GM23248 (cell line): ENCODE measurements at places on chromosomes 3 and 15.

DNA sequence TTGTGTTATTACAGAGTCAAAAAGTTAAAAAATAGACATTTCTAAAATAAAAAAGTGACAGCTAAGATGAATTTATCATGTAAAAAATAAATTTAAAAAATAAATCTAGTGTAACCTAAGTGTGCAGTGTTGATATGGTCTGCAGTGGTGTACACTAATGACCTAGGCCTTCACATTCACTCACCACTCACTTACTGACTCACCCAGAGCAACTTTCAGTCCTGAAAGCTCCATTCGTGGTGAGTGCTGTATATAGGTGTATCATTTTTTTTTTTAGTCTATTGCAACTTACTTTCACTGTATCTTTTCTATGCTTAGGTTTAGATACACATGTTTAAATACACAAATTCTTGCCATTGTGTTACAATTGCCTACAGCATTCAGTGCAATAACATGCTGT is 459.4 kb upstream of the ROBO1 start:
- DNase-seq = no peak

DNA sequence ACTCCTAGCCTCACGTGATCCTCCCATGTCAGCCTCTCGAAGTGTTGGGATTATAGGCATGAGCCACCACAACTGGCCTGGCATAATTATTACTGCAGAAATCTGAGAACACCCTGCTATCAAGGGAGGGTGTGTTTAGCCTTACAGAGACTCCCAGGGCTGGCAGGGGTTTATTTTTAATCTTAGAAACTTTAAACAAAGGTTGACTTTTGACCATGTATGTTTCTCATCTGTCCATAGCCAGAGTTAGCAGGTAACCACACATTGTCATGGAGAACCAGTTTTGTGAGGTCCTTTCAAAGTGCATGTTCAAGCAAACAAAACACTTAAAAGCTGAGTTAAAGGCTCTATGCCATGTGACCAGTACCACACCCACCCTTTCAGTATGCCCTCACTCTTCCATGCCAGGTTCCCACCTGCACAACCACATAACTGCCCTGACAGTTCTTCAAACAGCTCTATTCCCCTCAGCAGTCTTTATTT is 11.1 kb downstream of the SIAH2 start:
- DNase-seq = no peak

- no peak for DNase-seq
Observed at GRCh38 chr3:18868911-18869689, 279.2 kb upstream of the KCNH8 start.

DNA sequence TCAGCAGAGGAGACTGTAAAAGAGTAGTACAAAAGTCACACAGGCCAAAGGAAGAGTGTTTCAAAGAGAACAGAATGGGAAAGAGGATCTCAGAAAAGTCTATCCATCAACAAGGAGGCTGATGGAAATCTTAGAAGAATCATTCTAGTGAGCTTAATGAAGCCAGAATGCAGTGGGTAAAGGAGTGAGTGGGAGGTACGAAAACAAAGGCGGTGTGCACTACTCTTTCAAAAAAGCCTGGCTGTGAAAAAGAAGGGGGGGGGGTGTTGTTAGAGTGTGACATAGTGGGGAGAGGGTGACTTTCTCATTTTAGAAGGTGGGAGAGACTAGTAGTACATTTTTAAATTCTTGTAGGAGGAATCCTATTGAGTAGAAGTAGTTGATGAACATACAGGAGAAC is 11.7 kb downstream of the PAQR9 start:
- no peak for DNase-seq

DNA sequence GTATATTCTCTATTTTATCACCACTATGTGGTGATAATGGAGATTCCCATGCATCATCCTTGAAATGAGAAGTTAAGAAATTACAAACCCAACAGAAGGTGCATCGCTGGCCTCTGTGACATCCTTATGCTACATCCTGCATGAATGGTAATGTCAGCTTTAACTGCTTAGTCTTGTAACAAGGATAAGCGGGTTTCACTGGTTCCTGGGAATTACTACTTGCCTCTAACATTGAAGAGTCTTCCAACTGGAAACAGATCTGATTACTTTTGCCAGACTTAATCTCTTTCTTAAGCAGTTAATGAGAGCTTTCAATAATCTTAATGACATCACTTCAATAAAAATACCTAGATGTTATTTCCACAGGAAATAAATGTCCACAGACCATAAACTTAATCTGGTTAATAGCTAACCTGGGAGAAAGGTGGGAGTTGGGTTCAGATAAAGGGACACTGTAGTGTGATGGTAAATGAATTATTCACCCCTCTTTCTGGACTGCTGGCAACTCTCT is 44.0 kb downstream of the FMN1 start:
- DNase-seq = no peak

DNA sequence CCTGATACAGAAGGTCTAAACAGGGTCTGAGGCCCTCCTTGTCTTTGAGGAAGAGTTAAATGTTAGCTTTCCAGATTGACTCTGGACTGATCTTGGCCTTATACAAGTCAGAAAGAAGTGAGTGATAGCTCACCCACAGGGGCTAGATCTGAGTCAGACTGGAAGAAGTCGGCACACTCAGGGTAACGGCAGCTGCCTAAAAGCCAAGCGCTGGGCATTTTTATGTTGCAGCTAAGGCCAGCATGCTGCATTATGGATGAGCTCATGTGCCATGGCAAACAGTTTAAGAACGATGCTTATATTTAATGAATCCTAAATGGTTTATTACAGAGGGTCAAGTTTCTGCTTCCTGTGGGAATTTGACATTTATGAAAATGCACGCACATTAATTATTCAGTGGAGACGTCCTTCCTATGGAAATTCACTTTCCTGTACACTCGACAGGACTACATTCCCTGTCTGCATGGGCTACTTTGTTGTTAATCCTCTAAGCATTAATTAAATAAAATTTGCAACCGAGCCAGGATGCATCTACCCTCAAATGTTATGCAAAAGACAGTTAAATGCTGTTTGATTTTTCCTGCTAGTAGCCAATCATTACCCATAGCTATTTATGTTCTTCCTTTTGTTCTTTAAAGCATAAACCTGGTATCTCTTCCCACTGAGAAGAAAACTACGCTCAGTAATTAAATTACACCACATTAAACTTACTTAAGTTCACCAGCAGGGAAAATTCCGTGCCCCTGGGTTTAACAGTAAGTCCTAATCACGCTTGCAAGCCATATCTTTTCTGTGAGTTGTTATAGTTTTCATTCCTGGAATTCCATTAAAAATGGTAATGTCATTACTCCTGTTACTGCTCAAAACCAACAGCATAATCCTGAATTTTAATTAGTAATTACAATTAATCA is 762.7 kb upstream of the CFAP20DC start:
- no peak for DNase-seq

GRCh38 chr3:185858502-185859225 is 33.8 kb upstream of the IGF2BP2 start:
- DNase-seq = no peak

DNA sequence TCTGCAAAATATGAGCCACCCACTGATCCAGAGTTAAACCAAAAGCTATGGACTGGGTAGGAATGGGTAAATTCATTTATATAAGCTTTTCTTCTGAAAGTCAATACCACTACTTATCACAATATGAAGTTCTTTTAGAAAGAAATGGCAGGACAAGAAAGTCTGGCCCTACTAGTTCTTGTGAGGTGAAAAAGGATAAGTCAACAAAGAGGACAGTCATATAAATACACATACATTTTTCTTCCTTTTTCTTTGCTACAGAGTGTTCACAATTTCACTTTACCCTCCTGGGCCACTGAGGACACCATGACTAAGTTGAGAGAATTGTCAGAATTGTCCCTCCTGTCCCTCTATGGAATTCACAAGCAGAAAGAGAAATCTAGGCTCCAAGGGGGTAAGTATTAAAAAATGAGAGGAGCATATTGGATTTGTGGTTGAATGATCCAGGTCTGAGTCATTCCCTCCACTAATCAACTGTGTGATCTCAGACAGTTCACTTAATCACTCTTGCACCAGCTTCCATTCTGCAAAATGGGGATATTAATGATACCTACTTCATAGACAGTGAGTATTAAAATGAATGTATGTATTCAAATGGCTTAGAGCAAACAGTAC is 27.6 kb downstream of the ACP3 start:
- peak; percentile 71 for DNase-seq

DNA sequence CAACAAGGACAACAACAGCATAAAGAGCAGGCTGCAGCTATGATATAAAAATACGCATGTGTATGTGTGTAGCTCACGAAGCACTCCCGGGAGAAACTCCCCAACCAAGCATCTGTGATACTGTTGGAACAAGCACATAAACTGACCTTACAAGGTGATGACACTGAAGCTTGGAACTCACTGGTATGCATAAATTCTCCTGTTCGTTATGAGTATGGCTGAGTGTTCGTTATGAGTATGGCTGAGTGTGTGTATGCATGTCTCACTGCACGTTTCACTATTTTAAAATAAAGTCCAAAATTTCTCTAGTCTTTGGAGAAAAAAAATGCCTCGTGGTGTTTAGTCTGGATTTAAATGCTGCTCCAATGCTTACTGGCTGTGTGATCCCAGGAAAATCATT is 256.8 kb downstream of the RORA start:
- peak; percentile 95 for DNase-seq

GRCh38 chr3:139302084-139302800 is 41.6 kb upstream of the MRPS22 start:
- peak; percentile 100 for DNase-seq

GRCh38 chr3:66609660-66610561 is 109.1 kb upstream of the LRIG1 start:
- DNase-seq = no peak

GRCh38 chr3:4982773-4983738 is 3.8 kb downstream of the BHLHE40 start:
- peak; percentile 72 for DNase-seq

- DNase-seq = no peak
Observed at GRCh38 chr3:111748132-111748531, 110.9 kb upstream of the PHLDB2 start.

GRCh38 chr15:71679793-71680353 is 130.5 kb upstream of the NR2E3 start:
- DNase-seq = peak; percentile 67

- DNase-seq = peak; percentile 35
Observed at GRCh38 chr15:48794697-48795134, 16.2 kb downstream of the CEP152 start.

- no peak for DNase-seq
Observed at GRCh38 chr3:172115787-172116186, 76.4 kb downstream of the FNDC3B start.

- no peak for DNase-seq
Observed at GRCh38 chr3:22981861-22982260, 221.3 kb upstream of the UBE2E2 start.

DNA sequence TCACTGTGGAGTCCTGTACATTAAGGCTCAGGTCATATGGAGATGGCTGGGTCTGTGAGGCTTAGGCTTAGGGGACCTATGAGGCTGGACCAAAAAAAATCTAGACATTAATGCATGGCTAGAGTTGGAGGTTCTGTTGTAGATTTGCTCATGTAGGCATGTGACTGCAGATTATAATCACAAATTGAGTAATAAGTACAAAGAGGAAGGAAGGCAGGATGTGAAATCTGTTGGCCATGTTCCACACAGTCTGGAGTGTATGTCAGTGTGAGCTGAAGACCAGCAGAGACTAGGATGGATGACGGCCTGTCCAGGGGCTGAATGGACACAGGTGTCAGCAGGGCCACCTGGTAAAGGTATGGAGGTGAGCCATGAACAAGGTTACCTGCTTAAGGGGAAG is at the start of gene ST3GAL6:
TSS of gene ST3GAL6 (plus strand) at position 265 of the 400 bp plus-strand sequence. CDS start 5,101 bp downstream, outside the sequence.
- DNase-seq = no peak

- DNase-seq = peak; percentile 88
Observed at GRCh38 chr15:90388462-90389380, 679 bp downstream of the IQGAP1 start.

DNA sequence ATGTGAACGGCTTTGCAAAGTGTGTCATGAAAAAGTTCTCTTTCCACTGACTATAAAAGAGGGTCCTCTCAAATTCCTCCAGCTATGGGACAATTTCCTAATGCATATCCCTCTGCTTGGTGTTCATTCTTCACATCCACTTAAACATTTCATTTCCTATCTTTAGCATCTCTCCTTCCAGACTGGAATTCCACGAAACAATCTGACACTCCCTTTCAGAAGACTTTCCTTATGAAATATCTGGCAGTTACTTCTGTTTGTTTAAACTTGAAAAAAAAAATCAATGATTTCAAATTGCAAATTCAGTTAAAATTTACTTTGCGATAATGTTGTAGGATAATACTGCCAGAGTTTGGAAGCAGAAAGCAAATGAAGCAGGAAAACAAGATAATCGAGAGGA is 105.8 kb upstream of the SELENOK start:
- DNase-seq = no peak

- no peak for DNase-seq
Observed at GRCh38 chr15:100245487-100245820, 96.3 kb downstream of the ADAMTS17 start.

GRCh38 chr15:71011503-71012155 is 103.6 kb upstream of the THSD4 start:
- DNase-seq = peak; percentile 83

DNA sequence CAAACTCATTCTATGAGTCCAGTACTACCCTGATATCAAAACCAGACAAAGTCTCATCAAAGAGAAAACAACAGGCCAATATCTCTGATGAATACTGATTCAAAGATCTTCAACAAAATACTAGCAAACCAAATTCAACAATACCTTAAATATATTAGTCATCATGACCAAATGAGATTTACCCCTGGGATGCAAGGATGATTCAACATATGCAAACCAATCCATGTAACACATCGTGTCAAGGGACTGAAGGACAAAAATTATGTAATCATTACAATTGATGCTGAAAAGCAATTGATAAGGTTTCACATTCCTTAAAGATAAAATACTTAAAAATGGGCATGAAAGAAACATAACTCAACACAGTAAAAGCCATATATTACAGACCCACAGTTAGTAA is 1476.9 kb downstream of the SI start:
- DNase-seq = no peak

- DNase-seq = no peak
Observed at GRCh38 chr15:97691799-97692198, 268.7 kb upstream of the ARRDC4 start.

DNA sequence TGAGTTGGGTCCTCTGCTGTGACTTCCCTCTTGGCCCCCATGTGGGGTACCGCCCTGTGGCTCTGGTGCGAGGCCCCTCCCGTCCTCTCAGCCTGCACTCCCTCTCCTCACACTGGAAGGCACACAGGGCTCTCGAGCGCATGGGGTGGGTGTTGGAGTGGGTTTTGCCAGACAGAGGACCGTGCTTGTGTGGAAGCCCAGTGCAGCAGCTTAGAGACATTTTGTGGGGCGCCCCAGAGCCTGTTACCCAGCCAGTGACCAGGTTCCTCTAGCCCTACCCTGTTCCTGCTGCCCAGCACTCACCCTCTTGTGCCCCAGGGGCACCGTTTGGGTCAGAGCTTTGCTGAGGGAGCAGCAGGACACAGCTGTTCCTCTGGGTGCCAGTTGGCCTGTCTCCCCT is 9.9 kb downstream of the PLXNA1 start:
- no peak for DNase-seq

DNA sequence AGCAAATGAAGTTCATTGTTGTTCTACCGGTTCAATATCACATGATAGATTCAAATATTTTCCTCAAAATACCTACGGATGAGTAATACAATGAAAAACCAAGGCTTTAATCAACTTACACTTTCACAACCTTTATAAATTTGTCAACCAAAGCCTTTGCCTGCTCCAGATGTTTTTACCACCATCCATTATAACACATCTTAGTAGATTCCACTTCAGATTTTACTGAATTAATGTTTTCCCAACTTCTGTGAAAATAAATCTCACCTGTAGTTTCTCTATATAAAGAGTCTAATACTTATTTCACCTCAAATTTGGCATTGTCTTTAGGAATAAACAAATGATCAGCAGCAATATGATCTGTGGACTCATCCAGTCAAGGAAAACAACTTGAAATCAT is 131.1 kb downstream of the ZNF280D start:
- DNase-seq = peak; percentile 3

GRCh38 chr3:137171834-137172603 is 214.2 kb downstream of the IL20RB start:
- DNase-seq = no peak
